Activated CD8-positive, alpha-beta memory T cell treated with anti-CD3 and anti-CD28 coated beads for 1 hour (primary cell): ENCODE measurements at places on chromosomes 11 and 22.

GRCh38 chr11:131274233-131274632, 96.2 kb upstream of the NTM start:
- no peak for DNase-seq

- no peak for DNase-seq
Measured at GRCh38 chr22:27879923-27880322, 39.1 kb downstream of the PITPNB start.

GRCh38 chr22:46588279-46589140, 31.7 kb upstream of the GRAMD4 start:
- no peak for DNase-seq

DNA sequence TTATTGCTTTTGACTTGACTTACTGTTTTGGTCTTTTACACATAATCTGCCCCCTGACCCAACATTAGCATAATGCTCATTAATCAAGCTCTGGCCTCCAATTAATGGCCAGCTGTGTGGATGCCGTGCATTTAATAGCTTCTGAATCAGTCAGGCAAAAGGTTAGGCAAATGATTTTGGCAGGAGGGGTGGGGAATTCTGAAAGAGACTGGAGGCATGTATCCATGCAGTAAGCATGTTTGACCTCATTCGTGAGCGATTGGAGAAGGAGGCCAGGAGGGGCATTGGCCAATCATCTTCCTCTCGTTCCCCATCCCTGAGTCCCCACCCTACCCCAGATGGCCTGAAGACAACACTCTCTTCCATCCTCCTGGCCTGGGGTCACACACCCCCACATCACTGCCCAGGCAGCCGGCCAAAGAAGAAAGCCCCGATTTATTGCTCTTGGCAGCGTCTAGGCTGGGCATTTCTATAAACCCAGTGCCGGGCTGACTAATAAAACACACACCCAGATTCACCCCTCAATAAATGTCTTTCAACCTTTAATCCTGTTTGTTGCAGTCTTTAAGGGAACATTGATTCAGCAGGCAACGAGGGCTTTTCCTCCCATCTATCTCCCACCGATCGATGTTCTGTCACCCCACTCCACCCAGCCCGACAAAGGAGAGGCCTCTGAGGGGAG, 150.0 kb downstream of the OPCML start:
- no peak for DNase-seq

GRCh38 chr11:110830344-110830743, 118.1 kb upstream of the ARHGAP20 start:
- DNase-seq, result no peak

DNA sequence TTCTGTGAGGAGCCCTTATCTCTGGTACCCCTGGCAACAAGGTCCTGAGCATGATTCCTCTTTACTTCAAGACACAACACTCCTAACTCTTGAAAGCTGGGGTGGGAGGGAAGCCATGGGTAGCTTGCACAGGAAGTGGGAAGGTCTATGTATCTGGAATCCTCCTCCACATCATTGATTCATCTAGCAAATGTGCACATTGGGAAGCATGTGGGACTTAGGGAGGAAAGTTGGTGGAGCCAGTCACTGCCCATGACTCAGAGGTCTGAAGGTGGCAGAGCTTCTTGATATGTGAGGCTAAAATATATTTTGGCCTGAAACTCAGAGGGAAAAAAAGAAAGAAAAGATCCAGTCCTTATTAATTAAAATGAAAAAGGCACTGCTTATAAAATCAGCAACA, 1000.9 kb downstream of the DLG2 start:
- DNase-seq, result no peak

DNA sequence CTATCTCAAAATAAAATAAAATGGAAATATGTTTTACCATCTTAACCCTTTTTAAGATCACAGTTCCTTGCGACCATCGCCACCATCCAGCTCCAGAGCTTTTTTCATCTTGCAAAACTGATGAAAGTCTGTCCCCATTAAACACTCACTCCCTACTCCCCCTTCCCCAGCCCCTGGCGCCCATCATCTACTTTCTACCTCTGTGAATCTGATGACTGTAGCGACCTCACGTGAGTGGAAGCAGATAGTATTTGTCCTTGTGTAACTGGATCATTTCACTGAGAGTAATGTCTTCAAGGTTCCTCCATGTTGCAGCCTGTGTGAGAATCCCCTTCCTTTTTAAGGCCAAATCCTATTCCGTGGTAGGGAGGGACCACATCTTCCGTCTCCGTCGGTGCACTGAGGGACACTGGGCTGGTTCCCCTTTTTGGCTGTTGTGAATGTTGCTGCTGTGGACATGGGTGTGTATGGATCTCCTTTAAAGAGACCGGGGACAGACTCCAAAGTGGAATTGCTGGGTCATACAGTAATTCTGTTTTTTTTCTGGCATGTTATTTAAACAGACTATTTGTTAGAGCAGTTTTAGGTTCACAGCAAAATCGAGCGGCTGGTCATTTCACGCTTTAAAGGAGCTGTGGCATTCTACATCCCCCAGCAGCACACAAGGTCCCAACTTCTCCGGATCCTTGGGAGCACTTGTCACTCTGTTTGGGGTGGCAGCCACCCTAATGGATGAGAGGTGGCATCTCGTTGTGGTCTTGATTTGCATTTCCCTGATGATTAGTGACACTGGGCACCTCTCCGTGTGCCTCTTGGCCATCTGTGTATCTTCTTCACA, 120.0 kb downstream of the KCNQ1 start:
- no peak for DNase-seq
